ENCODE measurements at places on chromosomes 16 and 17. TPM values are rescaled to one million over a fixed set of nuclear protein-coding genes. Genes with fewer than 3 reads are reported as not detected.

The TP53TG3 gene
- total RNA-seq = not detected

The IGSF6 gene
- total RNA-seq = 0.33 TPM

The MYH2 gene
- not detected for total RNA-seq

GRCh38 chr17:14776791-14777190 lies 475.9 kb downstream of the HS3ST3B1 start:
- no peaks in the 10 kb centered on the region for H3K27me3 ChIP-seq
- DNase-seq = no peak
- H3K27ac ChIP-seq = no peak overlapping the region
- no peaks in the 10 kb centered on the region for H3K4me1 ChIP-seq
- H3K36me3 ChIP-seq = no peaks in the 10 kb centered on the region

GRCh38 chr17:63984236-63984635 lies 11.5 kb upstream of the SCN4A start:
- peaks cover 2% of the 10 kb centered on the region for H3K4me1 ChIP-seq
- H3K27ac ChIP-seq = peak overlapping the region; percentile 88
- H3K27me3 ChIP-seq = no peaks in the 10 kb centered on the region
- no peak overlapping the region for H3K4me3 ChIP-seq
- no peak for DNase-seq

DNA sequence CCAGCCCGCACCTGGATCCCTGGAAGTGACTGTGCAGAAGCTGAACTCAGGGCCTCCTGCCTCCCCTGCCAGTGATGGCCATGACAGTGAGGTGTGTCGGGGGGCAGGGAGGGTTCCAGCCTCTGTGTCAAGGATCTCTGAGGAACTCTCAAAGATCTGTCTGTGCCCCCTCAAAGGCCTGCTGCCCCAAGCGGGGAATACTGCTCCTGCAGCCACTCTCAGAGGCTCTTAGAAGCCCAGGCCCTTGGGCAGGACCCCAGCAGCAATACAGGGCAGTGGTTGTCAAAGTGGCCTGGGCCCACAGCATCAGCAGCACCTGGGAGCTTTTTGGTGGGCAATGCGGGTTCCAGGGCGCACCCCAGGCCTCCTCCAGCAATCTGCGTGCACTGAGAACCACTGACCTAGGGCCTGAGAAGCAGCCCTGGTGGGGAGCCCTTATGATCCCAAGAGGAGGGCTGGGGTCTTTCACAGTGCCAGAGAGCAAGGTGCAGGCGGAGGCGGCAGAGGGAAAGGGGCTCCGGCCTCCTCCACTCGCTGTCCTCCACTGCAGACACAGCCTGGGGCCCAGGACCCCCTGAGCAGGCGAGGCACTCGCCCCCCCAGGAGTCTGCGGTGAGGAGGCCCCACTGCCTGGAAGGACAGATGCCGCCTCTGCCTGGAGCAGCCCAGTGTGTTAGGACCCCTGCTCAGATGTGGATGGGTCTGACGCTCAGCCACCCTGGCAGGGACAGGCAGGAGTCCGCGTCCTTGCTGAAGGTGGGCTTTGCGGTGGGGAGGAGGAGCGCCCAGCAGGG lies 42.1 kb downstream of the ENGASE start:
- peaks cover 86% of the 10 kb centered on the region for H3K27me3 ChIP-seq
- H3K27ac ChIP-seq = no peak overlapping the region
- H3K36me3 ChIP-seq = no peaks in the 10 kb centered on the region
- no peak overlapping the region for H3K4me3 ChIP-seq
- no peak for DNase-seq

GRCh38 chr16:80541306-80541694 lies 507 bp downstream of the DYNLRB2 start:
- H3K36me3 ChIP-seq = no peaks in the 10 kb centered on the region
- DNase-seq = no peak
- no peaks in the 10 kb centered on the region for H3K27me3 ChIP-seq
- H3K27ac ChIP-seq = peak overlapping the region; percentile 90

DNA sequence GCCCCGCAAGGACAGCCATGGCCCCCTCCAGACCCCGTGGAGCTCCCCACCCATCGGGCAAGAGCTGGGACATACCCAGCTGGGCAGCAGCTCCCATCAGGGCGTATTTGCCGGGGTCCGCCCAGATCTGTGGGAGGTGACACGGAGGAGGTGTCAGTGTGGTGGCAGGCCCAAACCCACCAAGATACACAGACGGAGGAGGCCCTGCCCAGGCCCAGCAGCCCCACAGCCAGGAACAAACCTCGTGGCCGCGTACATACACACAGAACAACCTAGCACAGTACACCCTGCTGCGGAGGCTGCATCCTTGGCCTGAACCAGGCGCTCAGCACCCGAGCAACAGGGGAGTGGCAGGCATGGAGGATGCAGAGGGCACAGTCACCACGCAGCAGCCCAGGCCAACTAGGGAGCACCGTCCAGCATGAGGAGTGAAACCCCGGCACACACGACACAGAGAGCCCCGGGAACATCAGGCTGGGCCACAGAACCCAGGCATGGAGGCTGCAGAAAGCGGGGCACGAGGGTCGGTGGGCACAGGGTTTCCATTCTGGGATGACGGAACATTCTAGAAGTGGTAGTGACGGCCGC lies 4.9 kb upstream of the CCDC154 start:
- H3K36me3 ChIP-seq = peaks cover 8% of the 10 kb centered on the region
- no peak for DNase-seq
- H3K27me3 ChIP-seq = no peaks in the 10 kb centered on the region
- H3K4me3 ChIP-seq = no peak overlapping the region
- H3K27ac ChIP-seq = no peak overlapping the region

GRCh38 chr17:77204536-77204935 lies 63.8 kb downstream of the SEC14L1 start:
- H3K27ac ChIP-seq = no peak overlapping the region
- no peaks in the 10 kb centered on the region for H3K27me3 ChIP-seq
- H3K4me3 ChIP-seq = no peak overlapping the region
- no peak for DNase-seq
- H3K36me3 ChIP-seq = peaks cover 11% of the 10 kb centered on the region

GRCh38 chr16:50153596-50154419 lies 702 bp downstream of the TENT4B start:
- no peaks in the 10 kb centered on the region for H3K4me1 ChIP-seq
- peak overlapping the region; percentile 99 for H3K27ac ChIP-seq
- no peaks in the 10 kb centered on the region for H3K27me3 ChIP-seq
- DNase-seq = no peak
- H3K36me3 ChIP-seq = no peaks in the 10 kb centered on the region
- peak overlapping the region; percentile 91 for H3K4me3 ChIP-seq

- no peaks in the 10 kb centered on the region for H3K4me1 ChIP-seq
- H3K27me3 ChIP-seq = no peaks in the 10 kb centered on the region
- H3K4me3 ChIP-seq = no peak overlapping the region
- H3K27ac ChIP-seq = no peak overlapping the region
- no peak for DNase-seq
- H3K36me3 ChIP-seq = no peaks in the 10 kb centered on the region
Observed at GRCh38 chr16:2840914-2841313, 10.8 kb downstream of the ZG16B start.

GRCh38 chr17:15171167-15172047 lies 93.7 kb downstream of the PMP22 start:
- DNase-seq = peak; percentile 60

- H3K4me3 ChIP-seq = no peak overlapping the region
- no peaks in the 10 kb centered on the region for H3K36me3 ChIP-seq
- no peaks in the 10 kb centered on the region for H3K4me1 ChIP-seq
- no peak for DNase-seq
- no peak overlapping the region for H3K27ac ChIP-seq
Observed at GRCh38 chr16:47858333-47858982, 297.3 kb downstream of the ABCC12 start.

GRCh38 chr17:55532670-55533069 lies 21.4 kb upstream of the SMIM36 start:
- no peak for DNase-seq
- no peak overlapping the region for H3K27ac ChIP-seq
- no peaks in the 10 kb centered on the region for H3K36me3 ChIP-seq
- no peak overlapping the region for H3K4me3 ChIP-seq
- no peaks in the 10 kb centered on the region for H3K4me1 ChIP-seq

DNA sequence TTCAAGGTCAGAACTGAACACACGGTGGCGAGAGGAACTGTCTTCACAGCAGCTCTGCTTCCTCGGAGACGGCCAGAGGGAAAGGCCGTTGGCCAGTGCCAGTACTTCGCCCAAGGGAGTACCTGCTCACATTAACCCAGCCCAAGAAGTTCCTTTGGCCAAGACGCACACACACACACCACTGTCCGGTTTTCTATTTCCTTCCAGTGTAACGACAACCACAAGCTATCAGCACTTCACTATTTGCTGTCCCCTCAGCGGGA lies 744 bp upstream of the GGNBP2 start:
- peak overlapping the region; percentile 100 for H3K27ac ChIP-seq
- H3K27me3 ChIP-seq = no peaks in the 10 kb centered on the region
